GM04503 (cell line): ENCODE measurements at places on chromosomes 1 and 21.

- no peak for DNase-seq
These were observed 7.6 kb downstream of the FMN2 start for GRCh38 chr1:240099329-240099728.

GRCh38 chr1:44354268-44354839 is 703 bp downstream of the ERI3 start:
- DNase-seq: no peak

GRCh38 chr1:184903111-184903692 is 71.1 kb downstream of the NIBAN1 start:
- DNase-seq: no peak

GRCh38 chr1:17697458-17697857 is 57.7 kb upstream of the ACTL8 start:
- no peak for DNase-seq

GRCh38 chr1:216599851-216600250 is 123.4 kb downstream of the ESRRG start:
- DNase-seq: no peak

DNA sequence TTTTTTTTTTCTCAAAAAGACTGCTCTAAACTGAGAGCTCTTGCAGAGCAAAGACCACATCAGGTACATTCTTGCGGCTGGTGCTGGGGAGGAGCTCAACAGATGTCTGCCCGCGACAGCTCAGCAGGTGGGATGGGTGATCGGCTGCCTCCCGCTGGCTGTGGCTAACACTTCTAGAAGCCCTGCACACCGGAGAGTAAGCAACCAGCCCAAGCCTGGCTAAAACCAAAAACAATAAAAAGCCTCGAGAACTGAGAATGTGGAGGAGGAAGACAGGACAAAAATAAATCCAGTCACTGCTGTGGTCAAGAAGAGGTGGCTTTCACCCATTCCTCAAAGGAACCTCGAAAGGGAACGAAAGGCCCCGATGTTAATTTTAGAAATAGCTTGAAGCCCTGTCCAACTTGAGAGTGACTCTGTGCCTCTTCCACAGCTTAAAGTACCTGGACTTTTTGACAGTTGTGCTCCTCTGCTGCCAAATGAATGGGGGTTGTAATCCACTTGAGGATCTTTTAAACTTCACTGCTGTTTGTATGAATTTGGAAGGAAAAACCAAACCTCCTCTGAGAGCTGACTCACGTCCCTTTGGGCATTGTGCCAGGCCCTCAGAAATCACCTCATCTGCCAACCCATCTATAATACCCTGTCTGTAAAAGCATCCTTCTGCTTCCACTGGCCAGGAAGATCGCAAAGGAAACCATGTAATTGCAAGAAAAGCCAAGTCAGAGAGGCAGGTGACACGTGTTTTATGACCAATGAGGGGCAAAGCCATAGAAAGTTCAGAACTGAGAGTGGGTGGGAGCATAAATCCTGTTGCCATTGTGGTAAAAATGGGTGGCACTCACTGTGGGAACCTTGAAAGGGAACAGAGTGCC is 78.6 kb downstream of the KCNN3 start:
- no peak for DNase-seq

- no peak for DNase-seq
These were observed 72.2 kb upstream of the DPT start for GRCh38 chr1:168801032-168801745.
